ENCODE measurements at places on chromosomes 3 and 15. TPM values are rescaled to one million over a fixed set of nuclear protein-coding genes. Genes with fewer than 3 reads are reported as not detected.
A peak's percentile ranks its signal among the peaks of the same experiment; 100 is the strongest.

DNA sequence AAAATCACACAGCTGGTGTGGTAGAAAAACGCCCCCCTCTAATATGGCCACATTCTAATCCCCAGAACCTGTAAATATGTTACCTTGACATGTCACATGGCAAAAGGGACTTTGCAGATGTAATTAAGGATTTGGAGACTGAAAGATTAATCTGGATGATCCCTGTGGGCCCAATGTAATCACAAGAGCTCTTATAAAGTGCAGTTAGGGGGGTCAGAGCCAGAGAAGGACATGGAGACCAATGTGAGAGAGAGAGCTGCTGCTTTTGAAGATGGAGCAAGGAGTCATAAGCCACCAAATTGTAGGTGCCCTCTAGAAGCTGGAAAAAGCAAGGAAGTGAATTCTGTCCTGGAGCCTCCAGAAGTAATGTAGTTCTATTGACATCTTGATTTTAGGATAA, 152.6 kb downstream of the PEX5L start:
- no peaks in the 10 kb centered on the region for H3K27me3 ChIP-seq
- H3K4me1 ChIP-seq: peaks cover 32% of the 10 kb centered on the region
- no peak overlapping the region for H3K27ac ChIP-seq
- no peak for DNase-seq

DNA sequence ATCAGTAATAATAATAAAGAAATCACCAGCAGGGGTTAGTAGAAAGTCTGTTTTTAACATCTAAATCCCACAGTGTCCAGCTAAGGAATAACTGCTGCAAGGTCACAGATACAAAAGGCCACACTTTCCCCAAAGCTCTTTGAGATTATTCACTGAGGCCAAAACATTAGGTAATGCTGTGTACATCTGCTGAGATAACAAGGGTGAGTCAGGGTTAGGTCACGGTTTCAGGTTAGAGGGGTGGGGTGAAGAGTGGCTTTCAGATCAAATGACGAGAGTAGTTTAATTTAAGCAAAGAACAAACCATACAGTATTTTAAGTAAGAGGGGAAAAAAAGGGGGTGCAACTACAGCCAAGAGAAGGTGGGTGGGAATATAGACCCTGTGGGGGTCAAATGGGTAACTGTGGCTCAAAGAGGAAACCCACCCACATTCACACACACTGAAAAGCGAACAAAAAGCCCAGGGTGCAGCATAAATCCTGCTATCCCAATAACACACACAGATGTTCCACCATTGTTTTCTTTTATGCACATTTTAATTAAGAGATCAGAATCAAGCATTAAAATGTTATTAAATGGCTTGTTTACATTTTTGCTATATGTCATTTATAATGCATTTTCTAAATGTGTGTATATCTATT, 412.9 kb downstream of the TIGIT start:
- no peaks in the 10 kb centered on the region for H3K36me3 ChIP-seq
- H3K27ac ChIP-seq: no peak overlapping the region
- no peaks in the 10 kb centered on the region for H3K27me3 ChIP-seq
- peaks cover 17% of the 10 kb centered on the region for H3K4me1 ChIP-seq
- DNase-seq: no peak
- H3K4me3 ChIP-seq: no peak overlapping the region

The TRIM71 gene
- total RNA-seq: 318 TPM

DNA sequence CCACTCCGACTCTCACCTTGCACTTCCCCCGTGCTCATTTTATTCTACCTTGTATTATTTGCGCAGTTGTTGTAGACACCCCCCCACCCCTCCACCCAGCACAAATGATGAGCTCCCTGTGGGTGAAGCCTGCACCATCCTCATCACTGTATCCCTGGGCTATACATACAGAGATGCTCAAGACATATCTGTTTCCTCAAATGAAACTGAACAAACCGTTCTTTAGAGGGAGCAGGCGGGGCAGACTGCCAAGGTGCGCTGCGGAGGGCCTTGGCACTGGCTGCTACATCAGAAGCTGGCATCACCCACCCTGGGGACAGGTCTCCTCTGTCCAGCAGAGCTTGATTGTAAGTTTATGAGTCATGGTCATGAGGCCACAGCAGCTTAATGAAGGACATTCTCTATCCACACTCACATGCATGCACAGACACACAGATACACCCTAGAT, 29.0 kb downstream of the ADCY5 start:
- H3K4me3 ChIP-seq: no peak overlapping the region
- H3K36me3 ChIP-seq: no peaks in the 10 kb centered on the region
- H3K27ac ChIP-seq: no peak overlapping the region
- no peak for DNase-seq
- no peaks in the 10 kb centered on the region for H3K4me1 ChIP-seq

The CA12 gene
- 5.2 TPM for total RNA-seq

DNA sequence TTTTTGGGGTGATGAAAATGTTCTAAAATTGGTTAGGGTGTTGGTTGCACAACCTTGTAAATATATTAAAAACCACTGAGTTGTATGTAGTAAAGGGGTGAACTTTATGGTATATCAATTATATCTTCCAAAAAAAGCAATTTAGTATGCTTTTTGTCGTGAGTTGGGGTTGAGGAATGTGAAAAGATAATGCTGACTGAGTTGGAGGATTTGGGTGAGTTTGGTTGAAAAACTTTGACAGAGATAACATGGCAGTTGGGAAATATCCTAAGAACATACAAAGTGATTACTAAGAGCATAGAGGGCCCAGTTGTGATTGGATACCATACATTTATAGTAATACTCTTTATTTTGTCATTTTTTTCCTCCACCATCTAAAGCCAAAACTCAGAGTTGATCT, 33.6 kb downstream of the HMG20A start:
- H3K36me3 ChIP-seq: peaks cover 3% of the 10 kb centered on the region
- peaks cover 10% of the 10 kb centered on the region for H3K4me1 ChIP-seq
- H3K27me3 ChIP-seq: no peaks in the 10 kb centered on the region
- no peak for DNase-seq
- no peak overlapping the region for H3K4me3 ChIP-seq

DNA sequence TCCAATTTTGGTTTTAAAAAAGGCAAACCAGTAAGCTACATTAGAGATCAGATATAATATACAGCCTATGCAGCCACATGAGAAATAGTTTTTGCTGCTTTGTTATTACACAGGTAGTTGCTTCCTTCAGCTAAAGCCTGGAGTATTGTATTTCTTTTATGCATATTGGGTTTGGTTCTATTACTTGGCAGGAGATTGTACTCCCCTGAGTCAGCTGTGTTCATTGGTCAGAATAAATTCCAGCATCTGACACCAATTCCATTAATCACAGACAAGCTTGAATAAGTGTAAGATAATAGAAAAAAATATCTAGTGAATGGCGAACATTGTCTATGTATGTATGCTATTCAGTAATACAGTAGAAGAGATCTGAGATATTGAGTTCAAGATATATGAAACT, 26.1 kb upstream of the ZCWPW2 start:
- H3K27ac ChIP-seq: no peak overlapping the region
- no peaks in the 10 kb centered on the region for H3K36me3 ChIP-seq
- no peaks in the 10 kb centered on the region for H3K27me3 ChIP-seq
- DNase-seq: no peak

The BTLA gene
- not detected for total RNA-seq

DNA sequence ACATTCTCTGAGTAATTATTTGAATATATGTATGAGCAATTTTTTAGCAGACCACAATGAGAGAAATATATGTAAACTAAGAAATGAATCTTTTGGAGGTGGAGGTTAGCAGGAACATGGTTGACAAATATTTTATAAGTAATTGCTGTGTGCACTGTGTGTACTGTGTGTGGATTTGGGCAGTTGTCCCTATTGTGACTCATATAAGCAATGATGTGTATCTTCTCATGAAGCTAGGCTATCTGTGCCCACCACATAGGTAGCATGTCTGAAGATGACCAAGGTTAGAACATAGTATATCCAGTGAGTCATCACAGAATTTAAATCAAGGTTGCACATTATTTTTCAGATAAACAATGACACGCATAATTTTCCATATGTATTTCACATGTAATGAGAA, 713.9 kb upstream of the GBE1 start:
- no peak for DNase-seq
- no peaks in the 10 kb centered on the region for H3K27me3 ChIP-seq
- H3K4me1 ChIP-seq: no peaks in the 10 kb centered on the region
- no peak overlapping the region for H3K4me3 ChIP-seq

DNA sequence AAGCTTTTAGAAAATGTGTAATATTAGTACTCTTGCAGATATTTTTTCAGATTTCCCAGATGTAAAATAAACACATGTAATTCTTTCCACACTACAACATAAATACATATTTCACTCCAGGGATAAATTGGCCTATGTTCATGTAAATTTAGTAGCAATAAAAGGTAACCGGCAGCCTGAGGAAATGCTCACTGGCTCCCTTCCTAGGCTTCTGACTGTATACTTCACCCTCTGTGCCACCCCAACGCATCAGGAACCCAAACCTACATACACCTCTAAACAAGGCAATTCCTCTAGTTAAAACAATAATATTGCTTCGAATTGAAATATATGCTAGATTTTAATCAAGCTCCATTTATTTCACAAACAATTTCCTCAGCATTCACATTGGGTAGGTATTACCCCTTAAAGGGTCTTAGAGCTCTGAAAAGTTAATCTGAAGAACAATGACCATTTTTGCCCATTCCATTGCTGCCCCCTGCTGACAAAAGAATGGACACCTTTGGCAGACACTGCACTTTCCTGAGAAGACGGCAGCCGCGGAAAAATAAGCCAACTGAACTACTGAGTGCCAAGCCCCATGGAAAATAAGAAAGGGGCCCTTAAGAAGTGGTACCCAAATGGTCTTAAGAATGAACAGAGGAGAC, 212.5 kb downstream of the OSBPL10 start:
- no peak overlapping the region for H3K4me3 ChIP-seq
- no peaks in the 10 kb centered on the region for H3K36me3 ChIP-seq
- DNase-seq: peak; percentile 56
- no peak overlapping the region for H3K27ac ChIP-seq

- DNase-seq: peak; percentile 69
- H3K27me3 ChIP-seq: peaks cover 35% of the 10 kb centered on the region
- peaks cover 7% of the 10 kb centered on the region for H3K4me1 ChIP-seq
- H3K4me3 ChIP-seq: peak within 1 kb of the TSS; percentile 47
These were observed at the start of gene CPLX3 for GRCh38 chr15:74826364-74826819. TSS of gene CPLX3 (plus strand) at chr15:74826627. CDS start at chr15:74826704, 77 bp downstream.

The PGBD4 gene
- total RNA-seq: 0.66 TPM

GRCh38 chr3:172179680-172180399, 140.5 kb downstream of the FNDC3B start:
- no peaks in the 10 kb centered on the region for H3K27me3 ChIP-seq
- H3K4me1 ChIP-seq: peaks cover 41% of the 10 kb centered on the region
- no peaks in the 10 kb centered on the region for H3K36me3 ChIP-seq
- H3K27ac ChIP-seq: no peak overlapping the region

DNA sequence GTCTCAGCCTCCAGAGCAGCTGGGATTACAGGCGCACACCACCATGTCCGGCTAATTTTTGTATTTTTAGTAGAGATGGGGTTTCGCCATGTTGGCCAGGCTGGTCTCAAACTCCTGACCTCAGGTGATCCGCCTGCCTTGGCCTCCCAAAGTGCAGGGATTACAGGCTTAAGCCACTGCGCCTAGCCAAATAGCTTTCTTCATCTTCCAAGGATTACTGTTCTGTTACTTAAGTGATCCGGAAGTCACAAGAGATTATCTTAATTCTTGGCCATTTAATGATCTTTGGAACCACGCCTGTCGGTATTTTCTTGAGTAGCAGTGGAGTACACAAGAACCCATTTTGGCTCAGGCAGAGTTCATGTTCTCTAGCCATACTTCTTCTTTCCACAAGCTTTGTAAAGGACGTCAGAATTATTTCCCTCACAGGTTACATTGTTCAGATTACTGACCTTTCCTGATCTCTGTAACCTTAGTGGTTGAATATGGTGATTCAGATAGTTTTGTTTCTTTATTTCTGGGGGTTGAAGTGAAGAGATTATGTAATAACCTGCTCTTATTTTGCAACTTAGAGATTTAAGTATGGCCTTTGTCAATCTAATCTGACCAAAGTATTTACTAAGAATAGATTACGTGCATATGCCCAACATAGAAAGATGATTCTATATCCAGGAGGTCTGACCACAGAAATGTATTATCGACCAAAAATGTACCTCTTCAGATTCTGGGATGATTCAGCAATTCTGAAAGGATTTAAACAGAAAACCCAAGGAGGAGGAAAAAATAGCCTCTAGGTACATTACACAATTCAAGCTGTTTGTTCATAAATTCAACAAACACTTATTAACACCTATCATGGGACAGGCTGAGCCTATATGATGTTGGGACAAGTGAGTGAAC, 132.2 kb downstream of the GREM1 start:
- H3K36me3 ChIP-seq: no peaks in the 10 kb centered on the region
- H3K4me1 ChIP-seq: no peaks in the 10 kb centered on the region
- no peak overlapping the region for H3K4me3 ChIP-seq
- no peaks in the 10 kb centered on the region for H3K27me3 ChIP-seq
- no peak for DNase-seq
